ENCODE measurements at places on chromosomes 13 and 19.

DNA sequence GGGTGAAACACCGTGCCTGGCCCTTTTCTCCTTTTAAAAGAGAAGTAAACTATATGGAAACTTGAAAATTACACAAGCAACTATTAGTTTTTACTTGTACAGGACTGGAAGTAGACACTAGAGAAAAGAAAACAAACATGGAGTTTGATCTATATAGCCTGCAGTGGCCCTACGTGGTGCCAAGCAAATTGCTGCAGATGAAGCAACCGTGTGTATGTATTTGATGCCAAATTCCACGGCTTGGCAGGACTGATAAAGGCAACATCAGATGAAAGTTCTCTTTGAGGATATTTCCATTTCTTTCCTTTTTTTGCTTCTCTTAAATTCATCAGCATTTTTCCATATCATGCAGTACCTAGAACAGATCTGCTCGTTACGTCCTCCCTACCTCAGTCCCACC is 49.8 kb downstream of the ATP8A2 start:
- no peak for DNase-seq

DNA sequence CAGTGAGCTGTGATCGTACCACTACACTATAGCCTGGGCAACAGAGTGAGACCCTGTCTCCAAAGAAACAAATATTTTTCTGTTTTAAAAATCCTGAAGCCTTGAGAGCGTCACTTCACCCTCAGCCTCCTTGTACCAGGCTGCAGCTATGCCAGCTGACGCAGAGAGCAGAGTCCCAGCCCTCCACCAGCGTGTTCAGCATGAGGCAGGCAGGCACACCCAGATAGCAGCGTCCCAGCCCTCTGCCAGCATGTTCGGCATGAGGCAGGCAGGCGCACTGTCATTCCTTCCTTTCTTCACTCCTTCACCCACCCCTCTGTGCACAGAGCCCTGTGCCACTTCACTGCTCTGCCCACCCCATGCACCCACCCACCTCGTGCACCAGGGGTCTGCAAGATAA is 43.3 kb upstream of the USE1 start:
- no peak for DNase-seq

- no peak for DNase-seq
Observed at GRCh38 chr19:46922465-46922864, 61.7 kb downstream of the ARHGAP35 start.

DNA sequence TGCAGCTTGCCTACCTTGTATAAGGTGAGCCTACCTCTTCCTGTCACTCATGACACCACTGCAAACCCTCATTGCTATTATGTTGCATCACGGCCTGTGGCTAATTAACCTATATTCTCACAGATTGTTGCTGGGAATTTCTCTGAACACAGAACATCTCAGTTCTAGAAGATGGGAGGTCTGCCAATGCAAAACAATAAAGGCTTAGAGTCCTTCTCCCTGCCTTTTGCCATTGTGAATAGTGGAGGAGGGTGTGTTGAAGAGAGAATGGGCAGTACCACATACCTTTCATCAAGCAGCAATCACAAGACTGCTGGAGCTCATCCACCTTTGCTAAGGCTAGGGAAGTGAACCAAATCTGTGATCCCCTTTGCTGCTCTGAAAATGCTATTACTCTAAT is 34.4 kb downstream of the WDFY2 start:
- DNase-seq, result no peak

- peak; percentile 48 for DNase-seq
Observed at GRCh38 chr13:98279473-98280175, 102.6 kb upstream of the RNF113B start.

GRCh38 chr13:76222511-76222910 is 586.4 kb downstream of the LMO7 start:
- peak; percentile 24 for DNase-seq

- DNase-seq, result no peak
Observed at GRCh38 chr13:47897411-47898050, 103.5 kb downstream of the SUCLA2 start.

DNA sequence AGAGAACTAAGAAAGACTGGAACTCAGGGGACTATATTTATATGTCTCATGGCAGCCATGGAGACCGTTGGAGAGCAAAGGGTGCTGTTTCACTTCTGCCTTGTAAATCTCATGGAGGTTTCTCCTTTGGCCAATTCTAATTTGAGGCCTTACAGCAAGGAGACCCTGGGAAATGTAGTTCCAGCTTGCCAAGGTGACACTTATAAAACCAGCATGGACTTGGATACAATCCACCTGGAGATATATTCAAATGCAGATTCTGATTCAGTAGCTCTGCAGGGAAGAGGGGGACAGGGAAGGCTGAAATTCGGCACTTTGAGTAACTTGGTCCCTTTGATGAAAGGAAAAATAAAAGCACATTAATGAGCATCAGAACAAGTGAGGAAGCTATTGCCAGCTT is 90.0 kb downstream of the OXGR1 start:
- DNase-seq, result no peak

DNA sequence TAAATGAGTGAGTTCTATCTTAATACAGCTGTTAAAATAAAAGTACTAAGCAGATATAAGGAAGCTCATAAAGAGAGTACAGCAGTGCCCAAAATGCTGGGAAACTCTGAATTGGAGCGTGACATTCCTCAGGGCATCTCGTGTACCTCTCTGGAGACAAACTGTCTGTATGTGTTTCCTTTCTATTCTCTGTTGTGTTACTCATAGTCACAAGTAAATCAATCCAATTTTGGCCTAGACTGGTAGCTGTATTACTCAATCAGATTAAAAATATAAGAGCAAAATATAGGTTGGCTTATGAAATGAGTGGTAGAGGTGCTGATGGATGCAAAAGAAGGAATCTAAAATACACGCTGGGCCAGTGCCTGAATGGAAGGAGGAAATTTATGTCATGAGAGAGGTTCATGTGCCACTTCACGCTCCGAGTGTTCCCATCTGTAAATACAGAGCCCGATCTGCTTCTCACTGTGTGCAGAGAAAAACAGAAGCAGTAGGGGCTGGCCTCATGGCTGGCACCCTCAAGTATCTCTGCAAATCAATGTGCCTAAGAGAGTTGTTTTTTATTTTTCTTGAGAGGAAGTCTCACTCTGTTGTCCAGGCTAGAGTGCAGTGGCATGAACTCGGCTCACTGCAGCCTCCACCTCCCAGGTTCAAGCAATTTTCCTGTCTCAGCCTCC is 58.7 kb upstream of the RGCC start:
- DNase-seq, result no peak

- no peak for DNase-seq
Observed at GRCh38 chr19:28607066-28607583, 605.8 kb downstream of the UQCRFS1 start.

- no peak for DNase-seq
Observed at GRCh38 chr19:41230067-41230857, 11.2 kb downstream of the AXL start.

DNA sequence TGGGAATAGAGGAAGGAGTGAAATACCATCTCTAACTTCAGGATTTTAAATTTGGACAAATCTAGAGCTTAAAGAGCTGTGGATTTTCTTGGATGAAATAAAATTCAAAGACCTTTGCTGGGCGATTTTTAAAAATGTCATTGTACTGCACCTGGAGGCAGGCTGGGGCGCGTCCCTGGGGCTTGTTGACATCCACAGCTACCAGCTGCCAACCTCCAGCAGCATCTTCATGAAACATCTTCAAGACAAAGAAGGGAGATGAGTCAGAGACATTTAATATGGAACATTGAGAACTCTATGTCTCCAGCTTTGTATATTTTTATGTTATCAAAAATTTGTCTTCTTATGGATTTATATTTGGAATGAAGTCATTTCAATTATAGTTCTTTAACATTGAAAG is 132.5 kb downstream of the NALCN start:
- DNase-seq, result no peak

GRCh38 chr19:29897466-29897865 is 44.6 kb upstream of the URI1 start:
- no peak for DNase-seq

GRCh38 chr13:106628936-106629659 is 61.2 kb upstream of the ARGLU1 start:
- DNase-seq, result no peak

DNA sequence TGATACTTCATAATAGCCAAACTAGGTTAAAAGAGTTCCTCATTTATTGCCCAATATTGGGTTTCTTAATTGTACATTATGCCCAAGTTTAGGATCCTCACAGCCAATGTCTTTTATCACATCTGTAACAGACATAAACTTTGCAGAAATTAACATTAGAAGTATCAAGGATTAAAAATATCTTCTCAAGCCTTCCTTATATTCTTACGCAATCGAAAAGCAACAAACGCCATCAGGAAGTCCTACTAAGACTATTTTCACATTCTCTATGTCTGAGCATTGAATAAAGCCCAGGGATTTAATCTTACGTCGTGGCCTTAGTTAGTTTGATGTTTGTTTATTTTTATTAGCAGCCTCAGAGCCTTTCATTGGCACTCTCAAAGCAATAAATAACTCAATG is 1660.4 kb upstream of the MIR17HG start:
- no peak for DNase-seq

DNA sequence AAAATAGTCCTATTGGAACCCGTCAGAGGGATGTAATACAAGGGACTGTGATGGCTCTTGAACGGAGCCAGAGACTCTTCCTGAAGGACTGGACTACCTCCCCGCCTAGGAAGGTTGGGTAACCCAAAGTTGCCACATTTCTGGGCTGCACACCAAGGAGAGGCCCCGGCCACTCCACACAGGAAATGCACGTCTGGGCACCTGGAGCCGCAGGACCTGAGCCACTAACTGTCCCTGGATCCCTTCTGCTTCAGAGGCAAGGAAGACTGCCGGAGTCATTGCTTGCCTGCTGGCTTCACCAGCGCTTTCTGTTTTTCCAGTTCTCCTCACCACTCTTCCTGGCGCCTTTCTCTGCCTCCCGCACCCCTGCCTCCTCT is 1.2 kb upstream of the FLT1 start:
- DNase-seq, result no peak

DNA sequence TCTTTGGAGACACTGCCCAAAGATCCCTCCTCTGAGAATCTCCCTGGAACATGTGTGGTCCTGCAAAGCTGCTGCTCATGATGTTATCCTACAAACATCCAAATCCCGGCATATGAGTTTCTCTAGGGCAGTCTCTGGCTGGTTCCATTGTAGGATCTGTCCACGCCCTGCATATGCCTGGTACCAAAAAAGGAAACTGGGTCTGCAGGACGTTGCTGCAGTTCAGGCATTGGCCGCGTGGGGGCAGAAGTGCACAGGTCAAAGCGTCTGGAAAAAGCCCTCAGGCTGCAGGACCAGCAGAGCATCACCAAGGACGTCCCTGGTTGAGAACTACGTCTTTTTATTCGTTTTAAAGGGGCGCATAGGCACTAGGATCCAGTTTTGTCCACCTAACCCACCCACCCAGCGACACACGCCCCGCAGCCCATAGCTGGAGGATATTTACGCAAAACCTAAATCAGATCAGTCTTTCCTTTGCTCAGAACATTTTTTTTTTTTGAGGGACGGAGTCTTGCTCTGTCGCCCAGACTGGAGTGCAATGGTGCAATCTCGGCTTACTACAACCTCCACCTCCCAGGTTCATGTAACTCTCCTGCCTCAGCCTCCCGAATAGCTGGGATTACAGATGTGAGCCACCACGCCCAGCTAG is 12.9 kb upstream of the ZNF564 start:
- DNase-seq, result peak; percentile 73

DNA sequence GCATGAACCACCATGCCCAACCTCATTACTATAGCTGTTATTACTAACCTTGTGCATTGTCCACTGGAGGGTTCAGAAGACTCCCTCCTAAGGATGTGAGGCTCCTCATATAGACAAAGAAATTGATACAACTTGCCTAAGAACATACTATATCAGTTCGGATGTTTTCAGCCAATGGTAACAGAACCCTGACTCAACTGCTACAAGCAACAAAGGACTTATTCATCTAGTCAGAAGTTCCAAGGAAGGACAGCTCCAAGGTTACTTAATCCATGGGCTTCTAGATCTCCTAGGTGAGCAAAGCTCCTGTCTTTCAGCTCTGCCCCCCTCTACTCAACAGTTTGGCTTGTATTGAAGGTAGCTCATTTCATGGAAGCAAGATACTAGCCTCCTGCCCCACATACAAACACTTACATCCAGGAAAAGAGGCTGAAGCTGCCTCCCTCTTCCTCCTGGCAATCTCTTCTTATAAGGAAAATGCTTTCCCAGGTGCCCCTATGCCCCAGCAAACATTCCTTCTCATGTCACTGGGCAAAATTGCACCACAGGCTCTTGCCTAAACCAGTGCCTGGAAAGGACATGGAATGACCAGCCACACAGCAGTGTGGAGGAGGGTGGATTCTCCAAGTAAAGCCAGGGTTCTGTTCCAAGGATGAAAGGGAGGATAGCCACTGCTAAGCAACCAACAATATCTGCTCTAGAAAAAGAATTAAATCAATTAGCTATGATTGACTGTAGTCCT is 497.8 kb downstream of the FOXO1 start:
- DNase-seq, result no peak

- no peak for DNase-seq
Observed at GRCh38 chr13:83815598-83815997, 66.7 kb downstream of the SLITRK1 start.

GRCh38 chr13:25699056-25699455 is 327.3 kb downstream of the ATP8A2 start:
- DNase-seq, result no peak

- no peak for DNase-seq
Observed at GRCh38 chr13:102472650-102473049, 70.8 kb upstream of the FGF14 start.

DNA sequence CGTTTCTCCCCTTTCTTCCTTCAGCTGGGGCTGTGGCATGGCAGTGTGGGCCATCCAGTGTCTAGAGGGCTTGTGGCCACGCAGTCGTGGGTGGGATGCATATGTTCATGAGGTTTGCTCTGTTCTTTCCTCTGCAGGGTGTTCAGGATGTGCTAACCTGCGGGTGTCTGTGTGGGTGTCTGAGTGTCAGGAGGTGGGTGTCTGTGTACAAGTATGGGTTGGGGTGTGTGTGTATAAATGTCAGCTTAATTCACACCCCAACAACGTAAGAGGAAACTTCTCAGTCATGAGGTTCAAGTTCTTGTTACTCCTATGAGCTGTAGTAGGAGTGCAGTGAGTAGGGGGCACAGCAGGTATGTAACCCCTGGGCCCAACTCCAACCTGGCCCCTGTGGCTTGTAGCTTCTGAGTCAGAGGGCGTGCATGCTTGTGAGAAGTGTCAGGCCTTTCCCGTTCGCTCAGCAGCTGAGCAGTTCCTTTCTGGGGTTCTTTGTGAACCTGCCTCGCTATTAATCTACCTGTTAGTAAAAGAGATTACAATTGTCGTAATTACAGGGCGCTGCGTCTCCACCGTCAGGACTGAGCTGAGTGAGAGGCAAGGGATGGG is 49.1 kb downstream of the NFIX start:
- peak; percentile 6 for DNase-seq
